Naive B cell (primary cell): ENCODE measurements at places on chromosomes 5 and 9. TPM values are rescaled to one million over a fixed set of nuclear protein-coding genes. Genes with fewer than 3 reads are reported as not detected.

The BSPRY gene
- 0.74 TPM for polyA plus RNA-seq

The AJM1 gene
- polyA plus RNA-seq = 0.08 TPM

GRCh38 chr5:122908662-122909061, 63.2 kb downstream of the SNX24 start:
- DNase-seq = no peak

GRCh38 chr9:131598121-131598520, 52.8 kb downstream of the PRRT1B start:
- DNase-seq = no peak

DNA sequence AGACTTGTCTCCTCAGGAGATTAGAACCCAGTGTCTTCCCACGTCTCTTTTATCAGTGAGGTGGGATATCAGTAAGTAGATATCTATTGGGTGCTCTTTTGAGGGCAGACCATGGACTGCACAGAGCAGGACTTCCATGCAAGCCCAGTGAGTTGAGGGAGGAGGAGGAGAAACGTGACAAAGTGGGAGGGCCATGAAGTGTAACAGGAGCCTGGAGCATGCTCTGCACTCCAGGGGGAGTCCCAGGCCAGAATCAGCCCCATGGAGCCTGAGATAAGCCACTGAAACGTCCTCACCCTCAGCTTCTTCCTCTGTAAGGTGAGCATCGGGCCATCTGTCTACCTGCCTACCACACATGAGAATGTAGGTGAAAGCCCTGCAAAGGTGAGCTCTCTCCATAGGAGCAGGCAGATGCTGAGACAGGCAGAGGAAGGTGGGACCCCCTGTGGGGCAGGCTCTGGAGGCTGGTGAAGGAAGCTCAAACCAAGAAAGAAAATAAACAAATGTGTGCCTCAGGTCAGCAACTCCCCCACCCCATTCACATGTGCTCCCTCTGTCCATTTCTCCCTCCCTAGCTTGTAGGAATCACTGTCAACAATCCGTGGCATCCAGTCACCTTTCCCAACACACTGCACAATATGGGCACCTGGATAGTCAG, 87.4 kb downstream of the NRG2 start:
- no peak for DNase-seq

DNA sequence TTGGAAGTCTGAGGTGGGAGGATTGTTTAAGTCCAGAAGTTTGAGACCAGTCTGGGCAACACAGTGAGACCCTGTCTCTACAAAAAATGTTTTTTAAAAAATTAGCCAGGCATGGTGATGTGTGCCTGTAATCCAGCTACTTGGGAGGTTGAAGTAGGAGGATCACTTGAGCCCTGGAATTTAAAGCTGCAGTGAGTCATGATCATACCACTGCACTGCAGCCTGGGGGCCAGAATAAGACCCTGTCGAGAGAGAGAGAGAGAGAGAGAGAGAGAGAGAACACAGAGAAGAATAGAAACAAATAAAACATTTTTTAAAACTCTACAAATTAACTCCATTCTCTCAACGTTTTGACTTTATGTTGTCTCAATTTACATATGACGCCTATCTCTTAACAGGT, 111.8 kb downstream of the BARX1 start:
- no peak for DNase-seq

GRCh38 chr9:34428325-34428958, 29.9 kb downstream of the FAM219A start:
- DNase-seq = no peak
